A549 treated with ZK216348 at 1 μM for 4 hours (cell line): ENCODE measurements at places on chromosomes 16 and 17. TPM values are rescaled to one million over a fixed set of nuclear protein-coding genes. Genes with fewer than 3 reads are reported as not detected.

The CCL1 gene
- not detected in 5 replicates for total RNA-seq

The SLC5A2 gene
- 0.16 to 0.42 TPM (median 0.25 TPM) in 3 of 5 replicates, not detected in the others for total RNA-seq

The TBC1D3G gene
- total RNA-seq = not detected in 5 replicates

The USP31 gene
- total RNA-seq = 9.1 to 13.7 TPM (median 12.7 TPM) in 5 replicates

The HCRT gene
- 0.55 TPM in 1 of 5 replicates, not detected in the others for total RNA-seq

The TANC2 gene
- 20.8 to 50.8 TPM (median 36.9 TPM) in 5 replicates for total RNA-seq

The CLEC18B gene
- total RNA-seq = 0.12 to 0.84 TPM (median 0.27 TPM) in 5 replicates

The CD300H gene
- total RNA-seq = 0.67 to 1.1 TPM (median 0.93 TPM) in 3 of 5 replicates, not detected in the others
